ENCODE measurements at places on chromosomes 4 and X.

DNA sequence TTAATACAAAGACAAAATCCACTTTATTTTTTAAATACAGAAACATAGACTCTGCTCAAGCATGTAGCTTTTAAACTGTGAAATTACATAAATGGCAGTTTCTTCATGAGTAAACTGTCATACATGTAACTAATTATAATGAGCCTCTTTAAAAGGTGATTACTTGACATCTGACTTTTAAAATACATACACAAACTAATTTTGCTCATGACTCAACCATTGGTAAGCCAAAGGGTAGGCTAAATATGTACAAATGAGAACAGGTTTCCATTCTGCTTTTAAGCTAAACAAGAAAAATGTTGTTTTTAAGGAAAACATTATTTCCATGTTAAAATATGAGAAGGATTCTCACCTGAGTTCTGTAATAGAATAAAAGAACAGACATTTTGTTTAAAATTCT, 27.9 kb downstream of the CAMK2D start:
- no peak for DNase-seq

GRCh38 chr4:153901220-153901619, 112.3 kb upstream of the SFRP2 start:
- DNase-seq, result no peak

GRCh38 chr4:124682384-124682783, 30.1 kb downstream of the ANKRD50 start:
- DNase-seq, result no peak

DNA sequence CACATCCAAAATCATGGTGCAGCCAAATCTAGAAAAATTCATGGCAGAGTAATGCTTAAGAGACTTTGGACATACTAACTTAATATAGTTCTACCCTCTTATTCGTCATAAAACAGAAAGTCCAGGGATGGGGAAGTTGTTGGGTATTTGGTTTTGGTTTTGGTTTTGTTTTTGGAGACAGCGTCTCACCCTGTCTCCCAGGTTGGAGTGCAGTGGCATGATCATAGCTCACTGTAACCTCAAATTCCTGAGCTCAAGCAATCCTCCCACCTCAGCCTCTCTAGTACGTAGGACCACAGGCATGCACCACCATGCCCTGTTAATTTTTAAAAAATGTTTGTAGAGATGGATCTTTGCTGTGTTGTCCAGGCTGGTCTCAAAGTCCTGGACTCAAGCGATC, 271.8 kb upstream of the TENM3 start:
- no peak for DNase-seq

GRCh38 chr4:3322059-3322550, 29.3 kb downstream of the RGS12 start:
- DNase-seq, result no peak

GRCh38 chr4:79886557-79886956, 186.5 kb downstream of the ANTXR2 start:
- DNase-seq, result no peak

DNA sequence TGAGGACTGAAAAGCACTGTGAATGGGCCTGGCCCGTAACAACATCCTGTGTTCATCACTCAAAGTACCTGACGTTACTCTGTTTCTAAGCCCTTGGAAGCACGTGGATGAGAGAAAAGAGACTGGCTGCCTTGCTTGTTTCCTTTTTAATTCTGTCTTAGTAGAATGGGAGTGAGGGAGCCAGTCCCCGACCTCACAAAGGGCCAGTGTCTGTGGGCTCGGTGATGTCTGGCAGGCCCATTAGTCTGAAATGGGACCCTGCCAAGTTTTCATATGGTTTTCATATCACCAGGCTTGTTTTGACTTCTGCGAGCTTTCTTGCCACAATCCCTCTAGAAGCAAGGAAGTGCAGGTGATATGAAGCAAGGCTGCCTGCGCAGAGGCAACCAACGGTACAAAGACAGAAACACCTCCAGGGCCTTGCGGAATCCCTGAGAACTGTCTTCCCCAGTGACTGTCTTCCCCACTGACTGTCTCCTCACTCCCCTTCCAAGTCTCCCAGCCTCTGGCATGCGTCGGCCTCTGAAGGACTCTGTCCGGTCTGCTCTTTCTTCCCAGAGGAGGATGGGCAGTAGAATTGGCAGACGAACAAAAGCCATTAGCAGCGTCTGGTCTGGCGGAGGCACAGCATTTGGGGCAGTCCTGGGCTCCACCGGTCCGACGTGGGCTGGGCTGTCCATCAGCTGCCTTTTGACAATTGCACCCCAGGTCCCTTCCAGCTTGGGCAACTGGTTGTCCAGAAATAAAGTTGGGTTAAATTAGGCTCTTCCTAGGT, 20.2 kb upstream of the RASL11B start:
- DNase-seq, result no peak

DNA sequence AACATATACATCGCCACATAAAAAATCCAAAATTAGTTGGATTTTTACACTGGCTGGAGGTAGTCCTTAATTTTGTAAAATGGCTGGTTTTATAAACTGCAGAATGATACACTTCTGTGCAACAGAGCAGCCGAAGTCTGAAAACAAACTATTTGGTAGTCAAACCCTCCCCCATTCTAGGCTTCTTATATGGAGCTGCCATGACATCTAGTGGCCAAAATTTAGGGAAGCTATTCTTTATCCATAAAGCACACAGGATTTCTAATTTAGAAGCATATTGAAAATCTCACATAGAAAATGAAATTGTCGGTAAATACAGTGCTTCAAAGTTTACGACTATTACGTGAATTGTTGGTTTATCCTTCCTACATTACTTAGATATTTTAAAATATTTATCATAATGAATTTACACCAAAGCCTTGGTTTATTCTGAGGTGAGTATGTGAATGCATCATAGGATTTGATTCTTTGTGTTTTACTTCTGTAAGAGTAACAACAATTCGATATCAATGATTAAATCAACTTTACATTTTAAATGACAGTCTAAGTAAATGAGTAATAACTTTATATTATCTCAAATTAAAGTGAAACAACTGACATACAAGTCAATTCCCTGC, 113.4 kb upstream of the FAM241A start:
- no peak for DNase-seq

DNA sequence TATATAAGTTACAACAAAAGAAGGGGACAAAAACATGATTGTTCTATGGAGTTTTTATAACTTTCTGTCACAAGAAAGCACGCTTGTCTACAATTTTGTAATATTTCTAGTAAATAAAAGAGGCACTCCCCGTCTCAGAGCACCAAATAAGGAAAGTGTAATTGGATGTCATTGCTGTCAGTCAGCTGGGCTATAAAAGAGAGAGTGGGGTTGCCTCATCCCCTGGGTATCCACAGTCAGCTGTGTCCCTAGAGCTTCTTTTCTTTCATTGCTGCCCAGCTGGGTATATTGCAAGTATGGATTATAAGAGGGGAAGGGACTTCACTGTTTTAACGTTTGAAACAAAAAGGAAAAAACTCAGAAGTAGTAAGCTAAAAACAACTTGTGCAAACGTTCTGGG, 61.3 kb downstream of the NPNT start:
- DNase-seq, result no peak

GRCh38 chrX:2385224-2385623, 115.6 kb downstream of the DHRSX start:
- DNase-seq, result no peak

DNA sequence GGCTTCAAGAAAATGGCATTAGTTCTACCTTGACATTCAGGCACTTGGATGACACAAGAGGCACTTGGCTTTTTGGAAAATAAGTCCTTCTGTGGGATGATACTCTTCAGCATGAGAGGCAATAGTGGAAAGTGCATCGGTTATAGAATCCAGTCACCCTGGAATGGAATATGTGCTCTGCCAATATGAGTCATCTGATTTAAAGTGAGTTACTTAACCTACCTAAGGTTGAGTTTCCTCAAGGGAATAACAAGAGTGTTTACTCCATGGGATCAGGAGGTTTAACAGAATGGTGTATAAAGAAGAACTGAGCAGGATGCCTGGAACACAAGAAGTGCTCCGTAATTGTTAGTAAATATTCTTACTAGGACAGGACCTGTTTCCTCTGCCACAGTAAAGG, 10.7 kb downstream of the SLC39A8 start:
- no peak for DNase-seq

DNA sequence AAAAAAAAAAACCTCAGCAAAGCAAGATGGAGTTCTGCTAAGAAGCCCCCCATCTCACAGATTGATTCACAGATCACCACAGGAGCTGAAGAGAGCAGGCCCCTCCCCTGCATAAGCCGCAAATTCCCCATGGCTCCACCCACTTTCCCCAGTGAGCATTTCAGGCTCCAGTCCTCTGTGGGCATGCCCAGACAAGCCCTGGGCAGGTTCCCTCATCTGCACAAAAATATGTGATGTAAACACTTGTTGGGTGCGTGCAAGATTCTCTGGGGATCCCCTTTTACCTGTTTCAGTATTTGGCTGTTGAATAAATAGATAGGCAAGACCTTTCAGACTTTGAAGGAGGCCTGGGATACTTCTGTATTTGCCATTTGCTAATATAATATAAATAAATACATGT, 514.3 kb downstream of the PCDH7 start:
- DNase-seq, result no peak

DNA sequence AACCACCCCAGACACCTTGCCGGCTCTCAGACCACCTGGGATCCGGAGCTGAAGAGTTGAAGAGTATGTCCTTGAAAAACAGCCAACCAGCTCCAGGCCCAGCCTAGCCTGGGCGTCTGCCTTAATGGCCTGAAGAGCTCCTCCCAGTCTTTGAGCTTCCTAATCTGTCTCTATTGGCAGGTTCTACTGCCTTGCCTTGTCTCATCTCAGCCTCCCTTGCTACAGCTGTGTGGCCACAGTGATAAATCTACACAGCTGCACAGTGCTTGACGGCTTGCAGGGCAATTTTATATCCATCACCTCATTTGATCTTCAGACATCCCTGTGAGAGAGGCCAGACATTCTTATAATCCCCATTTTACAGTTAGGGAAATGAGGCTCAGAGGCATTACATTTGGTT, 19.9 kb downstream of the AWAT2 start:
- no peak for DNase-seq

- DNase-seq, result no peak
Measured at GRCh38 chr4:122450847-122451246, 5.7 kb downstream of the IL2 start.

GRCh38 chrX:66544181-66544580, 94.7 kb downstream of the EDA2R start:
- DNase-seq, result no peak

DNA sequence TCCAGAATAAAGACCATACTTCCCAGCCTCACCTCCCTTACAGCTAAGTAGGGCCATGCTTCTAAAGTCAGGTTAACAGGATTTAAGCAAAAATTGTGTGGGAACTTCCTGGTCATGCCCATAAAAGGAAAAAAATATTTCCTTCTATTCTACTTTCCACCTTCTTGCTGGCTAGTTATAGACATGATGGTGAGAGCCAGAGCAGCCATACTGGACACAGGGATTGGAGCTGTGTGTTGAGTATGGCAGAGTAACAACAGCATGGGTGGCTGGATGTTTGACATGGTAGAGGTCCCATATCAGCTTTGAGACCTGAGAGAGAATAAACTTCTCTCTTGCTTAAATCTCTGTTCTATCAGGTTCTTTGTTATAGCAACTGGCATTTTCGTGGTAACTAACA, 15.1 kb upstream of the CBR4 start:
- DNase-seq, result no peak

DNA sequence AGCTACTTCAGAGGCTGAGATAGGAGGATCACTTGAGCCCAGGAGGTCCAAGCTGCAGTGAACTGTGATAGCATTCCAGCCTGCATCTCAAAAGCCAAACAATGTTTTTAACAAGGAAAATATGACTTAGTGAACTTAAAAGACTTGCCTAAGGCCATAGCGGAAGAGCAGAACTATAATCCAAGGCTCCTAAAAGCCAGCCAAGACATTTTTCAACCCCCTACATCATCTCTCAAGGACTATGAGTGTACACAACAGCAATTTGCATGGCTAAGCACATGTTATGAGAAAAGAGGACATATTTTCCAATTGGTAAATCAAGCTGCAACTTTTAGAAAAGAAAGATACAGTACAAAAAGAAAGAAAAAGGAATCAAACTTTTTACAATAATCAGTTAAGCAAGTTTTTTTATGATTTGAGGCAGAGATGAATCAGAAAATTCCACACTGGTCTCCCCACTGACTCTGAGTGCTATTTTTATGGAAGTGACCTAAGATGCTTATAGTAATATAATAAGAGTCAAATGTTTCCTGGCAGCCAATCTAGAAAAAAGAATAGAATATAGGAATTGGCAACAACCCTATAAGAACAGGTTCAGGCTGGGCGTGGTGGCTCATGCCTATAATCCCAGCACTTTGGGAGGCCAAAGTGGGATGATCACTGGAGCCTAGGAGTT, 9.8 kb upstream of the ACOT9 start:
- DNase-seq, result no peak

- no peak for DNase-seq
Measured at GRCh38 chrX:18288716-18289115, 65.8 kb downstream of the SCML2 start.

- no peak for DNase-seq
Measured at GRCh38 chr4:40262861-40263260, 66.0 kb downstream of the RHOH start.

DNA sequence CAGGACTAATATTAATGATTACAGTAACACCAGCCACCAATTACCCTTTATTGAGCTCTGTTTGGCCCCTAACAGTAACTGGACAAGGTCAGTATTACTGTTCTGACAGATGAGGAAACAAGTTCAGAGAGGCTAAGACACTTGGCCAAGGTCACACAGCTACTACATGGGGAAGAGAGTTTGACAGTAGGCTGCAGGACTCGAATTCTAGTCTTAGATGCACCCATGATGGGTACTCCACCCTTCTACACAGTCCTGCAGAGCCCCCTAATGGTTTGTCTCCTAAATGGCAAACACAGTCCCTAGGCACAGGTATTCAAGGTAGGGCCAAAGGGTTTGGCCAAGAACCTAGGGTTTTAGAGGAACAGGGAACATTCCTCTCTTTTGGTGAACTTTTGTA, 93.9 kb downstream of the NSUN7 start:
- DNase-seq, result no peak

GRCh38 chr4:99749445-99750391, 66.9 kb upstream of the DAPP1 start:
- no peak for DNase-seq

DNA sequence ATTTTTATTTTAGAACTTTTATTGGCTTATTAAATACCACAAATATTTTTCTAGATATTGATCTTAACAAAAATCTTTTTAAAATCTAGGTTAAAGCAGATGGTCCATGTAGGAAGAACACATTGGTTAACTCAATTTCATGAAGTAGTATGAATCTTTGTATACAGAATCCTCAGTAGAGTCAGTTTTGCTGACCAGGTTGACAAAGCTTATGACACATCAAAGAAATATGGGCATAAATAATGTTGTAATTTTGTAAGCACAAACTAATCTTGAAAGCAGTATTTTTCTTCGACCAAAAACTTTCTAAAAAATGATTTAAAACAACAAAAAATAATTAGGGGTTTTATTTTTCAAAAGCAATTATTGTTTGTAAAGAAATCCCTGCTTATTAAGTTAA, 479.3 kb upstream of the PCDH10 start:
- no peak for DNase-seq

GRCh38 chr4:109754093-109754857, 24.4 kb upstream of the PLA2G12A start:
- no peak for DNase-seq

- DNase-seq, result no peak
Measured at GRCh38 chr4:10140866-10141759, 24.5 kb upstream of the WDR1 start.

All from vagina (tissue), 2 donors.